ENCODE measurements at places on chromosomes 4 and X. TPM values are rescaled to one million over a fixed set of nuclear protein-coding genes. Genes with fewer than 3 reads are reported as not detected.

SMPX gene
- 726 TPM for total RNA-seq

NAP1L2 gene
- total RNA-seq: 8.4 TPM

CXCL6 gene
- not detected for total RNA-seq

- no peak for DNase-seq
These were observed 1064.0 kb upstream of the SLIT2 start for GRCh38 chr4:19187691-19188090.

DNA sequence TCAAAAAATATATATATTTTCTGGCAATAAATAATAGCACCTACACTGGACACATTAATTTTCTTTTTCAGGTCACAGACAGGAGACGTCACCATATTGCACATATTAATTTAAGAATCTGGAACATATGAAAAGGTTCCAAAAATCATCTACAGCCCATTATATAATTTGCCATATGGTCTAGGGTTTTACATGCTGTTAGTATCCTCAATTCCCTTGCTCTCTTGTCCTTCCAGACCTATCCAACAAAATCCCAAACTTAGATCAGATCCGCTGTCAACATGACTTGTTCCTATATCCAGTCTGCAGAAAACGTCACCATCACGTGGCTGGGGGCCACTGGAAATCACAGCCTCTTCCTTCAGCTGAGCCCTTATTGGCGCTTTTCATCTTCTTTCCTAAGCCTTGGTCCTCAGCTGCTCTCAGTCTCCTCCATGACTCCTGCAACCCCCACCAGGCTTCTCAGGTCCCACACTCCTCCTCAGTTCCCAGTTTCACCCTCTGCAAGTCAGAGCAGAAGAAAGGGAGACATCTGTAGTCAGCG is 192.0 kb upstream of the GATB start:
- DNase-seq: no peak

DNA sequence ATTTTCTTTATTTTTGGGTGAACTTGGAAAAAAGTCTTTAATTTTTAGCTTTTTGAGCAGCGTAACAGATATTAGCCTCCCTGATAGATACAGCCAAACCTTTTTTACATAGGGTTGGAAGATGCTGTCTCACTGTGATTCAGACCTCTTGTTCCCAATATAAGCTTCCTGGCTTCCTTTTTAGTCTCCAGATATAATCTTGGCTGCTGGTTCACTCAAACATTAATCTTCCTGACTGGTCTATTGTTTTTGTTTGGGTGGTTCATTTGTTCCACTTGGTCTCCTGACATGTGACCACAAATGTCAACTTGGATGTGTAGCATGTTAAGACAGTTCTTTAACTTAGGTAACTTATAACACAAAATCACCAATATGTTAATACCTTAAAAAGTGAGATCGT is 23.0 kb downstream of the RPA4 start:
- no peak for DNase-seq

GRCh38 chr4:42643685-42644084 is 13.2 kb downstream of the ATP8A1 start:
- DNase-seq: no peak

DNA sequence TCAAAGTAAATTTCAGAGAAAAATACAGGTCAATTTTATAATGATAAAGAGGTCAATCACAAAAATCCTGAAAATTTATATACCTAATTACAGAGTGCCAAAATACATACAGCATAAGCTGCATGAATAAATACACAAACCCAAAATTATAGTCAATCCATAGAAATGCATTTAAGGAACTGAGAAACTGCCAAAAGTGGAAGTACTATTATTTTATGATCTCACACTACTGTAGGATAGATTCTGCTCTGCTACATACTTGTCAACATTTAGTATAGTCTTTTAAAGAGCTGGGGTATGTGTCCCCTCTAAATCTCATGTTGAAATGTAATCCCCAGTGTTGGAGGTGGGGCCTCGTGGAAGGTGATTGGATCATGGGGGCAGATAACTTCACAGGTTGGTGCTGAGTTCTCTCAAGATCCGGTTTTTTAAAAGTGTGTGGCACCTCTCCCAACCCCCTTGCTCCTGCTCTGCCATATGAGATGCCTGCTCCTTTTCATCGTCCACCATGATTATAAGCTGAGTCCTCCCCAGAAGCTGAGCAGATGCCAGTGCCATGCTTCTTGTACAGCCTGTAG is 31.8 kb downstream of the CHIC2 start:
- DNase-seq: no peak

GRCh38 chr4:151967074-151967473 is 206.3 kb upstream of the GATB start:
- no peak for DNase-seq

DNA sequence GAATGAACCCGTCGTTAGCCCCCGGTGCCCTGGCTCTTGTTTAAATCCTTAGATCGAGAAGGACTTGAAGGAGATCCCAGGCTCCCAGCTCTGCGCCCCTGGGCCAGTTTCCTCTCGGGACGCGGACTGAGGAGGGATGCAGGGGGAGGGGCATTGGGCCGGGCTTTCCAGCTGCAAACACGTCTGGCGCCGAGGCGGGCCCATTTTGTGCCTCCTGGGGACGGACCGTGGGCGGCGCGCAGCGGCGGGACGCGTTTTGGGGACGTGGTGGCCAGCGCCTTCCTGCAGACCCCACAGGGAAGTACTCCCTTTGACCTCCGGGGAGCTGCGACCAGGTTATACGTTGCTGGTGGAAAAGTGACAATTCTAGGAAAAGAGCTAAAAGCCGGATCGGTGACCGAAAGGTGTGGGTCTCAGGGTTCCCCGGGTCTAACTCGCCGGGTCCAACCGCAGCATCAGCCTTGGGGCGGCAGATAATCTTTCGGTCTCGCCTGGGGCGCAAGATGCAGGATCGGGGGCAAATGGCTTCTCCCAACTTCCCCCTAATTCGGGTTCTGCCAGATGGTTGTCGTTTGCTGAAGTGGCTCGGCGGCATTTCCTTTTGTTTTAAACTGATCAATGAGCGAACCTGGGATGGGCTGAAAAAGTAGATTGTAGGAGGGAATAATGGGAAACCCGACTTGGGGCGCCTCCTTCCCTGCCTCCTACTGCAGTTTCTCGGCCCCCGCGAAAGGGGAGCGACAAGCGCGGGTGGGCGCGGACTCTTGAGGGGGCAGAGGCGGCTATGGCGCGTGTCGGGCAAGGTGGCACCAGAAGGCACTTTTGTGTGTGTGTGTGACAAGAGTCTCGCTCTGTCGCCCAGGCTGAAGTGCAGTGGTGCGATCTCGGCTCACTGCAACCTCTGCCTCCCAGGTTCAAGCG is 2.9 kb downstream of the PDGFRA start:
- DNase-seq: peak; percentile 76

- DNase-seq: no peak
These were observed 28.1 kb downstream of the ANK2 start for GRCh38 chr4:113077575-113077974.

DNA sequence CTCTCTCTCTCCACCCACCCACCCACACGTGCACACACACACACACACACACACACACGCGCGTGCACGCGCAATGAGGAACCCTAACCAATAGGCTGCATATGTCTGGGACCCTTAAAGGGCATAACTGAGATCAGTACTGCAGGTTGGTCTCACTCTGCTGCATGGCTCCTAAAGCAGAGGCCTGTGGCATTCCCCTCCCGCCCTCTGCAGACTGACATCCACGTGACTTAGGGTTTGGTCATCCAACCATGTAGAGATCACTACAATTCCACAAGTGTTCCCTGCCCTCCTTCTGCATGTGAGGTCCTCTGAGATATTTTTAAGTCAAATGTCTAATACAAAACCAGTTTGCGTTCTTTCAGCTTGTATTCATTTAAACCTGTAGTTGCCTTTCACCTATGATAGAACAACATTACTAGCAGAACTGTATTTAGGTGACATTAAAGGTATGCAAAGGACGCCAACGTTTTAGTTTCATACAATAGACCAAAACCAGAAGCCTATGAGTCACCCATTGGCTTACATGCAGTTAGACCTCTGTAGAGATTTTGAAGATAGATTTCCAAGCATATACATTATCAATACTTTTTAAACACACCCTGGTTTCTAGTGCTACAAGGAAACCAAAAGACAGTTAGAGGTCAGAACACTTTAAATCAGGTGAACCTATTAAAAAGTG is 10.1 kb downstream of the XAGE5 start:
- DNase-seq: no peak
